ENCODE measurements at places on chromosomes 6 and 20.

DNA sequence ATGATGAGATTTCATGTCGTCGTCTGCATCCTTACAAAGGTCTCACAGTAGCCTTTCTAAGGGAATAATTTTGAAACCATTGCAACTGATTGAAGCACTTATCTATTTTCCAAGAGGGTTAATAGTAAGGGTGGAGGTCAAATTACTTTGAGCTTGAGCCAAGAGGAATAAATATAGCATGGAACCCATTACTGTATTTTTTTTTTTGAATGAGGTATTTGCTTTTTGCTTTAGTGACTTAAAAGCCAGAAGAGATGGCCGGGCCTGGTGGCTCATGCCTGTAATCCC, 78.3 kb downstream of the SCAND1 start:
- DNase-seq: no peak

DNA sequence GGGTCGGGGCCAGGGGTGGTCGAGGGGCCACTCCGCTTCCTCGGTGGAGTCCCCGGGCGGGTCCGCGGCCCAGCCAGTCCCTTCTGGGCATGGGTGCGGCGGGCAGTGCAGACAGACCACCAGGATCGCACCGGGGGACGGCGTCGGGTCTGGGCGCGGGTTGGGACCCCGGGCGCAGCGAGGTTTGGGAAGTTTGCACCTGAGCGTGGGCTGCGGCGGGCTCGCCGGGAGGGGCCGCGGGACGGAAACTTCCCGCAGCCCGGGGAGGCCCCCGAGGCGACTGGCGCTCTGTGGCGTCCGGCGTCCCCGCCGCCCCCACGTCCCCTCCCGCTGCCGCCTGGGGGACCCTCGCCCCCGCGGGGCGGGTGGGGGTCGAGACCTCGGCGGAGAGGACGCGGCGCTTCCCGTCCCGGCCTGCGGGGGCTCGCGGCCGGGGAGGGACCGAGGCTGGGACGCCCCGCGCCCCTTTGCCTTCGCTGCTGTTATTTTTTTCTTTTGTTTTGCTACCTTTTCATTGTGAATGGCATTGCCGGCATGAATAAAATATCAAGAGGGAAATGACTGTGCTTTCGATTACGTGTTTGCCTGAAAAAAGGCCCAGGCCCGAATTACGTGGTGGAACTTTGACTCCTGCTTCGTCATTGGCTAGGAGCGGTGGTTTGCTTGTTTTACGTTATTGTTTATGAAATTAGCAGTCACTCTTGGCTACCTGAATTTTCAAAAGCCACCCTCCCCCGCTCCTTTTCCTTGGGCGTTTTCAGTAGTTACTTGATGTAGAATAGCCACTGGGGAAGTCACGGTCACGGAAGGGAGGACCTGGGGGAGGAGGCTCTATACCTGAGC, 703 bp downstream of the SNX9 start:
- DNase-seq: peak; percentile 49

GRCh38 chr6:39189915-39190544, 39.2 kb downstream of the KCNK5 start:
- no peak for DNase-seq

DNA sequence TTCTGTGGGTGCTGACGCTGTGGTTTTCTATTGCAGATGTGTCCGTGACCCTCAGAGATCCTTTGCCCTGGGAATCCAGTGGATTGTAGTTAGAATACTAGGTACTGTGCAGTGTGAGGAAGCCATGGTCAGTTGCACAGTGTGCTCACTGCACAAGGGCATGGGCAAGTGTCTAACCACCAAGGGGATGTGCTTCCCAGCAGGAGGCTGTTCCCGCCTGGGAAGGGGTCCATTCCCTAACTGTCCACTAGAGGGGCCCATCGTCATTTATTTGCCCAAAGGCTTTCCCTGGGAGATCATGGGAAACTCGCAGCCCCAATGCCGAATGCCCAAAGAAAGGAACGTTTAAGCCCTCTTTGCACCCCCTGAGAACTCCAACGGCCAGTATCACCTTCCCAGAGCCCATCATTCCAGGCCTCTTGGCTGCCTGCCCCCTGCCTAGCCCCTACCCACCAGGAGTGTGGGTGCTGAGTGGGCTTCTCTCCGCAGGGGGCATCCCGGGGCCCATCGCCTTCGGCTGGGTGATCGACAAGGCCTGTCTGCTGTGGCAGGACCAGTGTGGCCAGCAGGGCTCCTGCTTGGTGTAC, 26.2 kb downstream of the SLCO4A1 start:
- DNase-seq: no peak

DNA sequence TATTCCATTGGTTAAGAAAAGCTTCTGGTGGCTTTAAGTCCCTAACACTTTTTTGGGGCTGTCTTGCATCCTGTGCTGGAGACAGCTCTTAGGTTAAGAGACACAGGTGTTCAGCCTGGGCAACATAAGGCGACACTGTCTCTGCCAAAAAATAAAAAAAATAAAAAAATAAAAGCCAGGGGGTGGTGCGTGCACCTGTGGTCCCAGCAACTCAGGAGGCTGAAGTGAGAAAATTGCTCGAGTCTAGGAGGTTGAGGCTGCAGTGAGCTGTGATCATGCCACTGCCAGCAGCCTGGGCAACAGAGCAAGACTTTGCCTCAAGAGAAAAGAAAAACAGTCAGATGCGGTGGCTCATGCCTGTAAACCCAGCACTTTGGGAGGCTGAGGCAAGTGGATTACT, 55.6 kb upstream of the ZMYND8 start:
- DNase-seq: no peak
